ENCODE measurements at places on chromosomes 7 and 10.

DNA sequence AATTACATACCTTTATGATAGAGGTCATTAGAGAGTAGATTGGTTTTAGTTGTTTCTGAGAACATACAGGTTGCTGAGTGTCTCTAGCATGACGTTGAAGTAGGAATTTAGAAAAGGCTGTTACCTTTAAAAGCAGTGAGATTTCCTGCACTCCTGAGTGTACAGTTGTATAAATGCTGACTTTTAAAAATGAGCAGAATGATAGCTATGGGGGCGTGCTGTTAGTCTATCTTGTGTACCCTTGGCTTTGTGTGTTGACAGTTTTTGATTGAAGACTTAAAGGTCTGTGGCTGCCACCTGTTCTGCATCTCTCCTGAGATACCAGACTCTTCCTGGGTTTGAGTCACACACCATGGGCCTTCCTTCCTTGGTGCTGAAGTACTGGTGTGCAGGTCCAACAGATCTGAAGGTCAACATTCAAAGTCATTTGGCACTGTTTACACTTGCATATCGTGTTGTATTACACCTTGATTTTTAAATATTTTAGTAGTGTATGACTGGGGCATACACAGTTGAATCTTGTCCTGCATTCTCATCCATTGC, 23.8 kb downstream of the DNAJB6 start:
- no peak for DNase-seq

- DNase-seq, result no peak
Observed at GRCh38 chr7:50543776-50544442, 21.3 kb downstream of the DDC start.

- DNase-seq, result peak; percentile 81
Observed at GRCh38 chr10:103350517-103351260, at the start of gene PCGF6. TSS of gene PCGF6 (minus strand) at chr10:103351140. CDS start at chr10:103351066, 74 bp downstream.

DNA sequence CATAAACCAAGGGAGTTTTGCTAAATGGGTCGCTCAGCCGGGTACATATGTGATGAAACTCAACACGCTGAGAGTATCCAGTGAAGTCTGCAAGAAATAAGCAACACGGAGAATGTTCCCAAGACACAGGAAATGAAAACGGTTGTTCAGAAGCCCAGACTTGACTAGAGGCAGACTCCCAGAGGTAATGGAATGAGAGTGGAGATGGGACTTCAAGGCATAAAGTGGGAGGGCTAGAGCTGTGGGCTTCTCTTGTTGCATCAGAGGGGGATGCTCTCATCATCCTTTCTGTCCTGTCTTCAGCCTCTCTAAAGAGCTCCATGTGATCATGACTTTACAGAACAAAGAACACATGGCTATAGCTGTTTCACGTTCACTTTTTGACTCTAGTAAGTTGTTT, 88.3 kb downstream of the BAMBI start:
- DNase-seq, result peak; percentile 30

- no peak for DNase-seq
Observed at GRCh38 chr10:86362586-86363183, 3.9 kb downstream of the GRID1 start.

DNA sequence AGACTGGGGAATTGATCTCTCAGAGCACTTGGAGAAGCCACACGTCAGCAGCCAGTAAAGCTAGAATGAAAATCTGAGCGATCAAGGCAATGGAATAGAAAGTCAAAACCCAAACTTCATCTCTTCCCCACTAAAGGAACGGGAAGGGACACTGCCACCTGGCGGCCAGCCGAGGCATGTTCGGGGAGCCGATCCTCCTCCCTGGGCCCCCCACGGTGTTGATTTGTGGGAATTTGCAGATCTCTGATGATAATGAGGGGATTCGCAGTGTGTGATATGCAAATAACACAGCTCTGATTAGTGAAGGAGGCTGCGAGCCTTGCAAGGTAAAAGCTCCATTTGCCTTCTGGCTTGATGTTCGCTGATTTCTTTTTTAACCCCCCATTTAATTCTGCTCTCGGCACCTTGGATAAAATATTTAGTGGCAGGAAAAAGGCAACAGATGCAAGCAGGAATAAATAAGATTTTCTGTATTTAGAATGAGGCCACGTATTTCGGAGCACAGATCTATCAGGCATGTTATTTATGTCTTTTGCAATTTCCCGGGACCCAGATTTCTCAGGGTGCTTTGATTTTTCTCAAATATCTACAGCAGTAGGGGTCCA, 258.6 kb downstream of the PAXIP1 start:
- DNase-seq, result peak; percentile 50

DNA sequence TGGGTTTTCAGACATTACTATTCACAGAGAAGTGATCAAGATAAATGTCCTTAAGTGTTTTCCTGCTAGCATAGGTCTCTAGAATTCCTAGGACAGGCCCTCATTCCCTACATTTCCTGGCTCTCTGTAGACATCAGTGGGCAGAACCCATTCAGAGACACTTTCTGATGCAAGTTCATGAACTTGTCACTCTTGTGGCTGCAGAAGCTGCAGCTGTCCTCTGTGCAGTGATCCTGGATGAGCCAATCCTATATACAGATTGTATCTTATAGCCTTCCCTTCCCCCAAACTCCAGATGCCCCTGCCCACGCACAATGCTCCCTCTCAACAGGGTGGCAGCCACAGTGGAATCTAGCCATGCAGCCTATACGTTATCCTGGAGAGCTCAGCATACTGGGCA, 12.6 kb upstream of the GRB10 start:
- no peak for DNase-seq

DNA sequence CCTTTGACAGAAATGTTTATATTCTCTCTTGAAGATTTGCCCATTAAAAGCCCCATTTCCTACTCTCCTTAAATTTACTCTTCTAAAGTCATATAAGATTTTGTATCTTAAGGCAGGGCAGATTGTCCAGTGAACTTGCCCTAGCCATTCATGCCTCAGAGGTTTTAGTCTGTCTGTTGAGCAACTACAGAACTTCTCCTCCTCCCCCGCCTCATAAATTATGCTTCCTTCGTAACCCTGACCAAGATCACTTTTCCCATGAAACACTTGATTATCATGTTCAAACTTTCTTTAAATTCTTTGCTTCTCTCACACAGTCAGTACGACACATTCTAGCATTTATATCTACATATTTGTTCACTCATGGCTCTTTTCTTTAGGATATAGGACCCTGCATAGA, 621.3 kb downstream of the ANKRD7 start:
- DNase-seq, result no peak

- no peak for DNase-seq
Observed at GRCh38 chr7:41915871-41916270, 213.0 kb upstream of the INHBA start.

DNA sequence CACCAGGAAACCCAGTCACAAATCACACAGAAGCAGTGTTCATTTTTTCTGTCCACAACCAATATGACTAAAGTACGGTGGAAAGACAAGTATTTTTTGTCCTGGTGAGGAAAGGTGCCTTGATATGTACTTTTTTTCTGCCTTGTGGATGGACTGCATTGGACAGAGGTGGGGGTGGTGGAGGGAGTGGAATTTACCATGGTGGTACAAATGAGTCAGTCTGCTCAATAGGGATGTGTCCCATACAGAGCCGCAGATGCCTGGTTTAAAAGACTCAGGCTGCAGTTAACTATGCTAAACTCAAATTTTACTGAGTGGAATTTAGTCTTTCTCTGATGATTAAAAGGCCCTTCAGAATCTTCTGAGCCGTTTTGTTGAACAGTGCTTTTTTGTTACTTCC, 674.5 kb upstream of the GALNT17 start:
- DNase-seq, result peak; percentile 11

DNA sequence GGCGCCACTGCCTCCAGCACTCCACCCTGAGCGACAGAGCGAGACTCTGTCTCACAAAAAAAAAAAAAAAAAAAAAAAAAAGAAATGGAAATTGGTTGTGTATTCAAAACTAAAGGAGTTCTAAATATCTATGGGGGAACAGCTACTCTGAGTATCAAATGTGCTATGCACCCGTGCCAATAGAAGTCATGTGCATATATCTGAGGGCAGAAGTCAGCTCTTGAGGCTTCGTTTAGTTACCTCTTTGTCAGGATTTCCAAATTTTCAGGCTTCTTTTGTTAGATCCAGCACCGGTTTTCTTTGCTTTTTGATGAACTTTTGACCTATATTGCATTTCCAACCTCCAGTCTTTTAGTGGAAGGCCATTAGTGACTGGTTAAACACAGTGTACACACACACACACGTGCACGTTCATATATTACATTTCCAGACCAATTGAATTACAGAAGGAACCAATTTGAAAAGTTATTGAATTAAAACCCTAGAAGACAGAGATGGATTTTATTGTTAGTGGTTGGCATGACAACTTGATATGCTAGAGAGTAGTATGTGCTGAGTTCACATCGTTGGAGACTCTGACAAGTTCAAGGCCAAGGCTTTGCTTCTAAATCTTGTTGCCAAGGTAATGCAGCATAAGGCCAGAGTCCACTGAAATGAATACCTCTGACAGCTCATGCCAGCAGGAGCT, 33.1 kb upstream of the ADD3 start:
- peak; percentile 85 for DNase-seq

- no peak for DNase-seq
Observed at GRCh38 chr7:41133690-41134299, 569.1 kb downstream of the INHBA start.

GRCh38 chr10:90319188-90319914, 538.5 kb downstream of the HTR7 start:
- DNase-seq, result peak; percentile 61

DNA sequence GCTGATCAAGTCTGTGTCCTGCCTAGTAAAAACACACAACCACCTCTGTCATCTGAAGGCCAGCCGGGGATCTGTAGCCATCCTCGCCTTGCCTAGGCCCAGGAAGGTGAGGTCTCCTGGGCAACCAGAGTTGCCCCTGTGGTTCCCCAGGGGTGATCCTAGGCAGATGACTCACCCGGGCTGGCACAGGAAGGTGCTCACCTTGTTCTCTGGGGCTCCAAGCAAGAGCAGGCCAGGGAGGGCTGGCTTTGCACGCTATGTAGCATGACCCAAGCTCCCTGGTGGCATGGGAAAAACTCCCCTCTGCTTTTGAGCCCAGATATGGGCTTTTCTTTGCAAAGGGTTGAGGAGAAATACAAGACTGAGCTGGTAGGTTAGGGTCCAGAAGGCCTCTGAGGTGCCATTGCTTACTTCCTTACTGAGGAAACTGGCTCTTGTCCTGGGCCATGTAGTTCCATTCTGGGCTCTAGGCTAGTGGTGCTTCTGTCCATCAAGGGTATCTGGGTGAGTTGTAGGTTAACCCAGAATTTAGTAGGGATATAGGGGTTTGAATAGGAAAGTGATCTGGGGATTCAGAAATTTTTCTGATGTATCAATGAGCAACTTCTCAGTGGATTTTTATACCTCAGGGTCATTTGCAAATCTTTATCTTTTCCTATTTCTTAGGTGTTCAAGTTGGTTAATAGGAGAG, 112.0 kb downstream of the NT5C2 start:
- no peak for DNase-seq
